ENCODE measurements at places on chromosomes 5 and 9.

- no peak for DNase-seq
Observed at GRCh38 chr9:113495526-113495925, 32.0 kb downstream of the RGS3 start.

DNA sequence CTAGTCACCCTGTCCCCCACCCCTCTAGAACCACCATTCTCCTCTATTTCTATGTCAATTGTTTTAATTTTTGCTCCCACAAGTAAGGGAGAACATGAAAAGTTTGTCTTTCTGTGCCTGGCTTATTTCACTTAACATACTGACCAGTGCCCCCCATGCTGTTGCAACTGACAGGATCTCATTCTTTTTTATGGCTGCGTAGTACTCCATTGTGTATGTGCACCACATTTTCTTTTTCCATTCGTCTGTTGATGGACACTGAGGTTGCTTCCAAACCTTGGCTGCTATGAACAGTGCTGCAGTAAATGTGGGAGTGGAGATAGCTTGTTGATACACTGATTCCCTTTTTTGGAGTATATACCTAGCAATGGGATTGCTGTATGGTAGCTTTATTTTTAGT, 7.4 kb upstream of the TERT start:
- no peak for DNase-seq

- DNase-seq = no peak
Observed at GRCh38 chr9:86713970-86714369, 233.3 kb downstream of the GAS1 start.

GRCh38 chr5:14206028-14206725, 63.0 kb downstream of the TRIO start:
- DNase-seq = no peak

DNA sequence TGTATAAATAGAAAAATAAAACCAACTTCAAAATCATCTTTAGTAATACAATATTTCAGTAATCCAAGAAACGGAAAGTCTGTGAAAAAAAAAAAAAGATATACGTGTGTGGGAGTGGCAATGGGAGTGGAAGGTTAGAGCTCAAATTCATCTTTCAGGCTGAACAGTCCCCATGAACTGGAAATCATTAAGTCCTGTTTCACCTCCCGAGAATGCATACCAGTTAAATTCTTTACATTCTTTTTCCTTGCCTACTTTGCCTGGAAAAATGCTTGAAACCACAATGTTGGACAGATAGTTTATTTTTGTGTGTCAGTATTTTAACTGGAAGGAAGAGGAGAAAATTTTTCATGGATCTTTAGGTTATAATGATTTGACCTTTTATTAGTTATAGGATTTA, 166.8 kb downstream of the MUSK start:
- no peak for DNase-seq

DNA sequence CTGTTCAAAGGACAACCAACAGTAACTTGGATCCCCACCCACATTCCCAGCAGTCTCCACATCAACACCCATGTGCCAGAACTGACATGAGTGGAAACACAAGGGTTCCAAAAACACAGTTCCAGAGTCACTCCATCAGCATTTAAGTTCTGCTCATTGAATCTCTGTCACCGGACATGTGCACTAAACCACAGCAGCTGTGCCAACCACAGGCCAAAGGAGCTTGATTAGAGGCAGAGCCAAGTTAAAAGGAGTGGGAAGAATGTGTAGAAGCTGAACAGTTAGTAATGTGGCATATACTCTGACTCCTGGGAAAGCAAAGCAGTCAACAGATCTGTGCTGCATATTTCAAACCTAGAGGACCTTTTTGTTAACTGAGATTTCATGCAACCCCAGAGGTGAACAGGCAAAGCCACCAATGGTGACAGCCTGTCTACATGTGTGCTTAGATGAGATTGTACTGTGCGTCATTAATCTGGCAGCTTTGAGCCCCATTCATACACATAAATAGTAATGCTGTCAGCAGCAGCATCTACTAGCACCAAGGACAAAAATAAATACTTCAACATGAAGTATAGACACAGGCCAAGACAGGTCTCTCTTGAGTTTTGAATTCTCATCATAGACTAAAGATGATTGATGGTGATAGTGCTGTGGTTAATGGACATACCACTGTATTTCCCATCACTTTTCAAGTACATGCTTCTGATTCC, 16.4 kb upstream of the FST start:
- no peak for DNase-seq

GRCh38 chr5:33936381-33937016, at the start of gene RXFP3:
Gene RXFP3 (plus strand): TSS chr5:33936386. CDS start chr5:33936741, 355 bp downstream.
- no peak for DNase-seq

GRCh38 chr5:124751031-124751430, 4.6 kb upstream of the ZNF608 start:
- no peak for DNase-seq

GRCh38 chr5:161857358-161857757, 9.4 kb downstream of the GABRA1 start:
- DNase-seq = no peak

DNA sequence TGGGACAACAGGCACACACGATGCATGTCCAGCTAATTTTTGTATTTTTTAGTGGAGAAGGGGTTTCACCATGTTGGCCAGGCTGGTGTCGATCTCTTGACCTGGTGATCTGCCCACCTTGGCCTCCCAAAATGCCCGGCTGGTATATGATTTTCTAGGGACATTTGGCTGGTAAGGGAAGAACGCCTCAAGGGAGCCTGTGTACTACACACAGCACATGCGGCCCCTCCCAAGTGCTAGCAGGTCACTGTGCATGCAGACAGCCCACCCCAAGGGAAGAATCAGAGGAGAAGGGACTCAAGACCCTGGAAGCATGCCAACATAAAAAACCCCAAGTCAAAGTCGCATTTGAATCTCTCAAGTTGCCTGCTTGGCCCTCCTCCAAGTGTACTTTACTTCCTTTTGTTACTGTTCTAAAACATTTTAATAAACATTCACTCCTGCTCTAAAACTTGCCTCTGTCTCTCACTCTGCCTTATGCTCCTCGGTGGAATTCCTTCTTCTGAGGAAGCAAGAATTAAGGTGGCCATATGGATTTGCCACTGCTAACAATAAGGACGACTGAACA, 24.3 kb upstream of the OTULINL start:
- no peak for DNase-seq

DNA sequence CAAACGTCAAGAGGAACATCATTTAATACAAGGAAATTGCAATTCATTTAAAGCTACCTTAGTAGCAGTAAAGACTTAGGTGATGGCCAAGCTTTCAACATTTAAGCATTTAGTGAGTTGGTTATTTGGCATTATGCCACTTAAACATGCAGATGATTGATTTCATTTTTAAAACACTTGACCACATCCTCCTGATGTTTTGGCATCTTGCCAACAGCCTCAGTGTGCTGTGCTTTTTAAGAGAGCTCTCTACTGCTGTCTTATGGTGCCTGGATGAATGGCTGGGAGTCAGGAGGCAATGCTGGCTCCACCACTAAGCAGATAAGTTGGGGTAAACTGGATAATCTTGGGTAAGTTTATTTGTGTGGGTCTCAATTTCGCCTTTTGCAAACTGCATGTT, 364.5 kb downstream of the MAN2A1 start:
- peak; percentile 69 for DNase-seq

GRCh38 chr5:172715931-172716682, 54.9 kb downstream of the DUSP1 start:
- no peak for DNase-seq

DNA sequence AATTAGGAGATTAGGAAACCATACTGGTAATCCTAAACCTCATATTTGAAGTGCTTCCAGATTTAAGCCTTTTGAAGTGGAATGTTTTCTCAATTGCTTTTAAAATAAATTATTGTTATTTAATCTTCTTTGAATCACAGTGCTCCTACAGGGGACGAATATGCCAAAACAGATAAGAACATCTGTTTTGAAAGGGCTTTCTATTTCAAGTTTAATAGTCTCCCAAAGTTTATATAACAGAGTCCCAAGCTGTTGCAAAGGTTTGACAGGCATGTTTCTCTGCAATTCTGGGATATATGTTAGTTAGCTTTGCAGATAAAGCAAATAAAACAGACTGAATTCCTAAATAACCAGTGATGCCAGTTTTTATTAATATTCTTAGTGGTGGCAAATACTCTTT, 803.7 kb downstream of the TLE4 start:
- DNase-seq = no peak

GRCh38 chr5:54772684-54773083, 212.7 kb downstream of the ESM1 start:
- DNase-seq = no peak

GRCh38 chr5:511476-511875, 12.8 kb downstream of the SLC9A3 start:
- DNase-seq = no peak

DNA sequence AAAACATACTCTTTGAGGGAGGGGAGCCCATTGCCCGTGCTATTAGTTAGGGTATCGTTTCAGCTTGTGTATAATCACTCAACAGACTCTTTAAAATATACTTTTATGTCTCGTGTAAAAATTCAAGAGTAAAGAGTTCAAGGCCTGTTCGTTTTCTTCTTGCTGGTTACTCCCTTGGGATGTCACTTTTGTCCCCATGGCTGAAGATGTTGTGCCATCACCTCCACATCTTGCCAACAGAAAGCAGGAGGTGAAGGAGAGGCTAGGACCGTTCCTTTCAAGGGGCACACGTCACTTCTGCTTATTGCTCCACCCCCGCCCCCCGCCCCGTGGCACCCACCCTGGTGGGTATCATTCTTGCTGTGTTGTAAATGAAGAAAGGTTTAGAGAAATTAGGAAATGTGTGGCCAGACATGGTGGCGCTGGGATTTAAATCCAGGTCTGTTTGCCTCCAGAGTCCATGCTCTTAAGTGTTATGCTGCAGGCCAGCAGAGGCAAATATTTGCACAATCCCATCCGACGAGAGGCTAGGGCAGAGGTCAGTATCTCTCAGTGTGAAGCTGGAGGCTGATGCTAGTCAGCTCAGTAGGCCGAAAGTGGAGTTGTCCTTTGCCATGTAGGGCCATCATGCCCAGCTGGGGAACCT, 3.0 kb downstream of the MLANA start:
- no peak for DNase-seq

- DNase-seq = no peak
Observed at GRCh38 chr9:26520141-26520540, 372.5 kb downstream of the CAAP1 start.

GRCh38 chr9:123508048-123508447, 152.1 kb downstream of the CRB2 start:
- DNase-seq = no peak

DNA sequence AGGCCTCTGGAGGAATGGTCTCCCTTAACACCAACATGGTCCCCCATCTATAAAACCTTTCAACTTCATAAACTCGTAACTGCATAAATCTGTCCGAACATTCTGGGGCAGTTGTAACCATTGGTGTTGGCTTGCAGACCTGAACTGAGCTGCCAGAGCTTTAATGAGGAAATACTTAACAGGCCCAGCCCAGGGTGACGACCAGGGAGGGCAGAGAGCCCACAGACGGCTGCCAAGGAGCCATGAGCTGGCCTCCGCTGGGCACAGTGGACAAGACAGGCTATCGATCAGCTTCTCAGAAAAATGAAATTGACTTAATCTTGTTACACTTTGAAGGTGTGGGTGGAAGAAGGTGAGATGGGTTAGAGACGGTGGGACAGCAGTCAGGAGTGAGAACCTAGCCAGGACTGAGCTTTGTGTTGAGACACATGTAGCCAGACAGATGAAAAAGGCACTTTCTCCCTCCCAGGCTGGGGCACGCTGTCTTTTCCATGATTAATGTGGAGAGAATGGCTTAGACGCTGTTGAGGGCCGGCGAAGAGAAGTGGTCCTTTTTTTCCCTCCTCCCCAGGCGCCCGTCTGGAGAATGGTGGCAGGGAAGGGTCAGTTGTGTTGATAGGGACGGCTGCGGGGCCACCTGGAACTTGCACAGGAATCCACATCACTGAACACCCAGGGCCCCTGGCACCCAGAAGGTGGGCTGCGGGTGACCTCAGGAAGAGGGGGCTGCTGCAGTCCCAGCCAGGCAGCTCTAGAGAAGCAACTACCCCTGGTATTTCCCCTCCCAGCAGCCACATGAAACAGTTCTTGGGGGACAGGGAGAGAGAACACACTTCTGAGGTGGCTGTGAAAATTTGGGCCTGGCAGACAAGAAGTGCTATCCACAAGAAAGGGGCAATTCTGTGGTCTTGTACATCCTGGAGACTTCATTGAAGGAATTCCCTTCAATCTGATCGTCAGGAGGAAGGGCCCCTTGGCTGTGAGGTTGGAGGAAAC, 27.3 kb upstream of the TCOF1 start:
- DNase-seq = no peak

DNA sequence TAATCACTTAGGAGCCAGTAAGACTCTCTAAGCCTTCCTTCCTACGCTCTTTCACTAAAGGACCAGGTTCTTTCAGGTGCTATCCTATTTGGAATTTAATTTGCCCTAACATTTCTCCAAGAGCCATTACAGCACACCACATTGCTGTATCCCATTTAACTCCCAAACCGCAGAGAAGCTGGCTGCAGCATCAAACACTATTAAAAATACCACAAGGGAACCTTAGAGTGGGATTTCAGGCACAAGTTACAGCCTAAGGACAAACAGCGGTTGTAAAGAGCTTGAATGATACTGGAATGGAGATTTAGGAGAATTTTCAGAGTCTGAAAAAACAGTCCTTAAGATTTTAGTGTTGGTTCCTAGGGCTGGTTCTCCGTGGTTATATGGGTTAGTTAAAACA, 566.4 kb downstream of the RAB3C start:
- DNase-seq = no peak

GRCh38 chr5:171542525-171543140, 123.2 kb downstream of the FGF18 start:
- DNase-seq = no peak

DNA sequence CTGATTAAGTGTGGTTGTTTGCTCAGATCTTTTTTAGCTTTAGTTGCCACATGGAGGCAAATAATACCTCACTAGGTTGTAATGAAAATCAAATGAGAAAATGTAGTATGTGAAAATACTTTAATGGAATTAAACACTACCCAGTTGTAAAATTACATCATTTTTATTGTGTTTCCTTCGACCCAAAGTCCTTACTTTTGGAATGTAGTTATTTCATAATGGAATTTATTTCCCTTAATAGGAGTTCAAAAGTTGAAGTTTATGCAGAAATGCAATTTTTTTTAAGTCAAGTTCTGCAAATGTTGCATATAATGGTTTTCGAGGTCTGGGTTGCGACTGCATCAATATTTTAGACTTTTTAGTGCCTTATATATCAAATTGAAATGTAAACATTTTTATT, 31.0 kb downstream of the TNPO1 start:
- no peak for DNase-seq

- DNase-seq = no peak
Observed at GRCh38 chr5:159824188-159825161, 91.8 kb upstream of the ADRA1B start.

DNA sequence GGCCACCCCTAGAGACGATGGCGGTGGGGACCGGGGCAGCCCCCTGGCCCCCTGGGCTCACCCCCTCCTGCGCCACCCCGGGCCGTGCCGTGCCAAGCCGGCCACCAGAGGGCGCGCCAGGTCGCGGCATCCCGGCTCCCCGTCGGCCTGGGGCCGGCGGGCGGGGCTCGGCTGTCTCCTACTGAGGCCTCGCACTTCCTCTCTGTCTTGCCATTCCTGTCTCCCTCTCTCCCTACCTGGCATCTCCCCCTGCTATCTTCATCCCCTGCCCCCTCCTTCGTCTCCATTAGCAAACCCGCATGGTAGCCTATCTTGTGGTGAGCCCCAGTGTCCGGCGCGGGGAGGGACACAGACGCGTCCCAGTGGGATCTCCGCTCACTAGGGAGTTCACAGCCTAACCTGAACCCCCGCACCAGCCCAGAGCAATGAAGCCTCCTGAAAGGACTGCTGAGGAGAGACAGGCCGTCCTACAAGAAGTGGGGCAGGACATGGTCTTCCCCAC, 29.8 kb upstream of the FABP6 start:
- no peak for DNase-seq

- DNase-seq = no peak
Observed at GRCh38 chr5:35771839-35772238, 84.9 kb upstream of the IL7R start.

GRCh38 chr9:96344458-96345180, 38.9 kb downstream of the SLC35D2 start:
- peak; percentile 79 for DNase-seq

All from epithelial cell of prostate (primary cell).